ENCODE measurements at places on chromosomes 2 and 18.

DNA sequence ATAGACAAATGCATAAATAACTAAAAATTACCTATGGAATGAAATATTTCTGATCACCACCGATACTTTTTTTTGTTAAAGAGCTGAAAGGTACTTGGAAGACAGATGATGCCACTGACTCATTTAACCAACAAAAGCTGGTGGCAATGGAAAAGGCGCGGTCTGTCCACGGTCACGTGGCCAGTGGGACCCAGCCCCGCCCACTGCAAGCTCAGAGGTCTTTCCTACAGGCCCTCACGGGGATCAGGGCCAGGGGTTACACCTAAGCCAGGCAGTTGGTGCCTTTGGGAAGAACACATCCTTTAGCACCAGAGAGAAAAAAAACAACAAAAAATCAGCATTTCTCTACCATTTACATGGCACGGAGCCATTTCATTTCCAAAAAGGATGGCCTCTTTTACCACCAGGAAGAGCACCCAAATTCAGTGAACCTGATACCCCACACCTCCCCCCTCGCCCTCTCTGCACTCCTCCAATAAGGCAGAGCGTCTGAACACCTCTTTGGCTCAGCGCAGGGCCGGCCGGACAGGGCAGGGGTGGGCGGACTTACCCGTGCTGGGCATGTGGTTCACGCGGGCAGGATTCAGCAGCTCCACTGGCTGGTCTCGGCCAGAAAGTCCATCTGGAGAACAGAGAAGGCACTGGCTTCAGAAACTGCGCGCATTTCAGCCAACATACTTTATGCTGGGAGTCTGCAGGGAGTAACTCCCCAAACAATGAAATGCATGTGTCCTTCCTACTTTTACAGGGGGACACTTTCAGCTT is 164.6 kb downstream of the HDAC4 start:
- DNase-seq = no peak

- no peak for DNase-seq
Observed at GRCh38 chr18:35511428-35511827, 13.7 kb upstream of the INO80C start.

DNA sequence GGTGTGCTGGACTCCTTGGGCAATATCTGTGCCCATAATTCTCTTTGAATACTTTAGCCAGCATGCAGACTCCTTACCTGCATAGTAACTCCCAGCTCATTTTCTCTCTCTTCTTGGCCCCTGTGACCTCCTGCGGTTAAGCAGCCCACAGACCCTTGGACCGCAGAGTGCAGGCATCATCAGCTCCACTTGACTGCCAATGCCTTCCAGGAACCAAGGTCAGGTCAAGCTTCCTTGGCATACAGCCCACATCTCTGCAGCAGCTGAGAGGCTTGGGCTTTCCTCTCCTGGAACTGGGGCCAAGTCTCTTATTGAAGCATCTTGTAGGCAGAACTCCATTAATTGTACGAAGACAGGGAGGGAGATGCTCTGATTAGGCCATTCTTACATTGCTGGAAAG is 130.1 kb upstream of the PIEZO2 start:
- DNase-seq = no peak

DNA sequence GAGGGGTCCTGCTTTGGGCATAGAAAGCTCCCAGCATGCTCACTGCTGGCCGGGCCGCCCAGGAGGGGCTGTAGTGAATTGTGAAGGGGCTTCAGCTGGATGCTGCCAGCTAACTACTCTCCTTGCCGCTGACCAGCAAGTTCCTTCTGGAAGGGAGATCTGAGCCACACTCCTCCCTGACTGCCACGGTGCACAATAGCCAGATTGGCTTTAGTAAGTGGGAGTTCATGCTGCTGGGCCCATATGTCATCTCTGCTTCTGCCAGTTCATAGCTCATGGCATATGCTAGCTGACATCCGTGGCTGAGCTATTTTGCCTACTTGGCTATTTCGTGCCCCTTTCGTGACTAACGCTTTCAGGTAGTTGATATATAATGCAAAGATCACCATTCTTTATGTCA is 51.6 kb upstream of the ROCK2 start:
- DNase-seq = no peak

DNA sequence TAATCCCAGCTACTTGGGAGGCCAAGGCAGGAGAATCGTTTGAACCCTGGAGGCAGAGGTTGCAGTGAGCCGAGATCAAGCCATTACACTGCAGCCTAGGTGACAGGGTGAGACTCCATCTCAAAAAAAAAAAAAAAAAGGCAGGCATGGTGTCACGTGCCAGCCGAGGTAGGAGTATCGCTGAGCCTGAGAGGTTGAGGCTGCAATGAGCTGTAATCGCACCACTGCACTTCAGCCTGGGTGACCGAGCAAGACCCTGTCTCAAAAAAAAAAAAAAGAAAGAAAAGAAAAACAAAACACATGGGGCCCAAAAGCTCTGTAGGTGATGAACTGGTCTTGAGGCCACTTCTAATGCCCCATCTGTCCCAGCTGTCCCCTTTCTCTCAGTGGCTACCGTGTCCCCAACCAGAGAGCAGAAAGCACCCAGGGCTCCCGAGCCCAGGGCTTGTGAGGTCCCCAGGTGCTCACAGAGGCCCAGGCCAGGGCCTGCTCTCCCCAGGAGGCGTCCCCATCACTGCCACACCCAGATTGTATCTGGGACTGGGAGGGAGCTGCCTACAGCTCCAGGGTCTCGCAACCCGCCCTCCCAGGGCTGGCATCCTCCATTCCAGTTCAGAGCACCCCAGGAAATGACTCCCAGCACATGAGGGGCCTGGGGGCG is 8.5 kb downstream of the KLHL30 start:
- no peak for DNase-seq

GRCh38 chr2:7795778-7796563 is 878.8 kb downstream of the RNF144A start:
- no peak for DNase-seq

GRCh38 chr18:50192995-50193795 is 1.8 kb downstream of the MYO5B start:
- DNase-seq = no peak
